SW 1271 (cell line): ENCODE measurements at places on chromosomes 1 and 21.
A peak's percentile ranks its signal among the peaks of the same experiment; 100 is the strongest.

- no peak for DNase-seq
These were observed 114.4 kb downstream of the DMRTA2 start for GRCh38 chr1:50308878-50309277.

DNA sequence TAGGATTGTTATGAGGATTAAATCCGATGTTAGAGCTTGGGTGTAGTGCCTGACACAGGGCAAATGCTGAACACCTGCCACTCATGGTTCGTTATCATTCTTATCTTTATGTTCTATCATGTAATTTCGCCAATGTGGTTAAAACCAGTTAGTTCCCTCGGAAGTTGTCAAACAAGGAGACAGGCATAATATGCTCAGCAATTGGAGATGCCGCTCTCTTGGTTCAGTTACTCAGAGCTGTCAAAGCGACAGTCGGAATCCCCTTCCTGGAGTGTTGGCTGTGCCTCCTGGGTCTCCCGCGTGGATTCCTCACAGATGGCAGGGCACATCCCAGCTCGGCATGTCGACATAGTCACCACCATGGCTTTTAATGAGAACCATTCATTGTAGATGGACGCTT lies 192.2 kb downstream of the ROR1 start:
- no peak for DNase-seq

GRCh38 chr21:32332463-32332951 lies 33.9 kb downstream of the MRAP start:
- no peak for DNase-seq

DNA sequence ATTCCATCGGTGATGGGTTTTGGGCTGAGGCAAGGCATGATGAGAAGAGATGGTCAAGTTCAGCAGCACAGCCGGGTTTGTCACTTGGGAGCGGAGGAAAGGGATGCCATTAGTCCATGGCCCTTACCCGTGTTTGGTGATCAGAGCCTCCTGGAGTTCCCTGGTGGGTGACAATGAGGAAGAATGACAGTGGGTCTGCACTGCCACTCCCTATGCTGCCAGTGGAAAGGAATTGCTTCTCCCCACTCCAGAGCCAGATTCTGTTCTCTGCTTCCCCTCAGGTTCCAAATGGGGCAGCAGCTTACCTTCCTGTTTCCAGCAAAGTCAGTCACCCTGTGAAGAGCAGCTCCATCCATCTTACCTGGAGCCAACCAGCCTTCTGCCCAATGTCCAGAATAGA lies 393.1 kb downstream of the PTPRU start:
- no peak for DNase-seq

- DNase-seq = no peak
These were observed 271.8 kb upstream of the USP25 start for GRCh38 chr21:15457965-15458364.

GRCh38 chr1:48214820-48215219 lies 7.7 kb upstream of the SLC5A9 start:
- no peak for DNase-seq

GRCh38 chr1:116667575-116668105 lies at the start of gene IGSF3:
TSS of gene IGSF3 (minus strand) at chr1:116667733. CDS start at chr1:116666326, 1,407 bp downstream.
- DNase-seq = peak; percentile 35

DNA sequence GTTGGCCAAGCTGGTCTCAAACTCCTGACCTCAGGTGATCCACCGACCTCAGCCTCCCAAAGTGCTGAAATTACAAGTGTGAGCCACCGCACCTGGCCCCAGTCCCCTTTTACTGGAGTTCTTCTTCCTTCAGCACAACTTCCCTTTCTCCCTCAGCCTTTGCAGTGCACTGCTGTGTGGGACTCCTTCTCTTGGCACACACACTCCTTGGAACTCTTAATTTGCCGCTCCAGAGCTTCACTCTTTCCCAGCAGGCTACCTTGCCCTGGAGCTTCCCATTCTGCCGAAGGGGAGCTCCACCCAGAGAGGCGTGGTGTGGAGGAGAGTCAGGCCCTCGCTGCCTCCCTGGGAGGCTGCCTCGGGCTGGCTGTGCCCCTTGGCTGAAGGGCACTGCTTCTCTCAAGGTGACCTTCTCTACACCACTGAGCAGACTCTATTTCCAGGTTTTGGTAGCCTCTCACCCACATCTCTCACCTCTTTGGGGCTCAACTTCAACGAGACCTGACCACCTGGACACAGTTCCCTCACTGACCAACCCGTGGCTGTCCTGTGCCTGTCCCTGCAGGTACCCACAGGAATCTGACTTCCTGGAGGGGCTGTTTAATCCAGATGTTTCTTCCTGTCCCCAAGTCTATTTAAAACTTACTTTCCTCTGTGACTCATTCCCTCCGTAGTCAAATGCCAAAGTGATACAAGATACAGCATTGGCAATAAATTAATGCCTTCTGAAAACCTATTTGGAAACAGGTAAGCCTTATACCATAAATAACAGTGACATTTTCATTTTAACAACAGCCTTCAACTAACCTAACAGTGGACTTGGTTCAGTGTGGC lies 227.3 kb upstream of the KIAA0040 start:
- DNase-seq = no peak

GRCh38 chr1:185896863-185897262 lies 162.7 kb downstream of the HMCN1 start:
- DNase-seq = no peak

DNA sequence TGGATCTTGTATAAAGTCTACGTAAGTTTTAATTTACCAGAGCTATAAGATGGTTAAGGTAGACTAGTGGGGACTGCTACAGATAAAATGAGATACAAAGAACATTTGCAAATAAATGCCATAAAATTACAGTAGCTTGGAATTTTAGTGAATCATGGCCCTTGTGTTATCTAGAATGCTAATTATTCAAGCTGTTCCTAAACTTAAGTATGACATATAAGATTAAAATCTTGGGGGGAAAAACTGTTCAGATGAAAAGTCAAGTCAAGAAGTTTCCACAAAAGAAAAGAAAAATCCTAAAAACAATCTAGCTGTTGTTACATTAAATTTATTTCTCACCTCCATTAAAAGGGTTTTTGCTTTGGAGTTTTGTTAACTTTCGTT lies 51.7 kb downstream of the SIM2 start:
- DNase-seq = no peak

GRCh38 chr1:197683895-197684553 lies 91.3 kb downstream of the DENND1B start:
- no peak for DNase-seq

DNA sequence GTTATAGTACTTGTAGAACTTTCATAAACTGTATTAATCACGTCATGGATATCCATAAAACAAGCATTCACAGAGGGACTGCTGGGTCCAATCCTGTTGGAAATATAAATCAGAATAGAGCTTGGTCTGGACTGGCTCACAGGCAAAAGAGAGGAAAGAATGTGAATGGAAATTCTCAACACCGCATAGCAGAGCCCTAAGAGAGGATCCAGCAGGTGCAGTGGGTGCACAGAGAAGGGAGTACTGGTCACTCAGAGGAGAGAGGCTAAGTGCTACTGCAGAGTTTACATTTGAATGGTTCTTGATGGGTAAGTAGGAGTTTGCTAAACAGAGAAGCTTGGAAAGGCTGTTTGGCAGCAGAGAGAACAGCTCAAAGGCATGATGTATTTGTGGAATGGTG lies 231.7 kb downstream of the PAPPA2 start:
- no peak for DNase-seq

GRCh38 chr21:45421071-45421845 lies 16.3 kb downstream of the COL18A1 start:
- DNase-seq = no peak

- DNase-seq = no peak
These were observed at the start of gene SLAMF1 for GRCh38 chr1:160646711-160647328. TSS of gene SLAMF1 (minus strand) at chr1:160647044. CDS start at chr1:160646945, 99 bp downstream.

- no peak for DNase-seq
These were observed 13.5 kb downstream of the KCNN3 start for GRCh38 chr1:154856544-154856943.

- no peak for DNase-seq
These were observed 58.5 kb downstream of the KIF26B start for GRCh38 chr1:245213066-245213831.

GRCh38 chr1:2506007-2506860 lies 20.2 kb downstream of the PANK4 start:
- DNase-seq = no peak

DNA sequence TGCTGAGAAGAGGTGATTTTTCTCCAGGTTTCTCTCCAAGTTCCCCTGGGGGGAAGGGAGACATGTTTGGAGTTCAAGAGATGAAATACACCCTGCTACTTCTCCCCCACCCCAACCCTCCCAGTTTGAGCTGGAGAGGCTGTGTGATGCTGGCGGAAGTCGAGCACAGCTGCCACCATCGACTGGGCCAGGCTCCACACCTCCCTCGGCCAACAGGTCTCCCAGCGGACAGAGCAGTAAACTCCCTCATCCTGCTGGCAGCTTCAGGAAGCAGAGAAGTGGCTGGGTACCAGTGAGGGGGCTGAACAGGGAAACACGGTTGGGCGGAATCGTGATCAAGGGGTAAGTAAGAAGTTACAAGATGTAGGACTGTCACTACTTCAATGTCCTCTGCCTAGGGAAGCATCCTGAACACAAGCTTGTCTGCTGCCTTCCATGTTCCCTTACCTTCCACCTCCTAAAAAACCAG lies 6.6 kb upstream of the NHLH1 start:
- no peak for DNase-seq

- no peak for DNase-seq
These were observed 13.5 kb downstream of the FUCA1 start for GRCh38 chr1:23854568-23854967.
